CD4-positive, alpha-beta T cell treated with Interleukin-17A for 1 hour (primary cell): ENCODE measurements at places on chromosomes 6 and 20.

- DNase-seq = peak; percentile 80
These were observed 6.6 kb upstream of the WTAP start for GRCh38 chr6:159720708-159721107.

DNA sequence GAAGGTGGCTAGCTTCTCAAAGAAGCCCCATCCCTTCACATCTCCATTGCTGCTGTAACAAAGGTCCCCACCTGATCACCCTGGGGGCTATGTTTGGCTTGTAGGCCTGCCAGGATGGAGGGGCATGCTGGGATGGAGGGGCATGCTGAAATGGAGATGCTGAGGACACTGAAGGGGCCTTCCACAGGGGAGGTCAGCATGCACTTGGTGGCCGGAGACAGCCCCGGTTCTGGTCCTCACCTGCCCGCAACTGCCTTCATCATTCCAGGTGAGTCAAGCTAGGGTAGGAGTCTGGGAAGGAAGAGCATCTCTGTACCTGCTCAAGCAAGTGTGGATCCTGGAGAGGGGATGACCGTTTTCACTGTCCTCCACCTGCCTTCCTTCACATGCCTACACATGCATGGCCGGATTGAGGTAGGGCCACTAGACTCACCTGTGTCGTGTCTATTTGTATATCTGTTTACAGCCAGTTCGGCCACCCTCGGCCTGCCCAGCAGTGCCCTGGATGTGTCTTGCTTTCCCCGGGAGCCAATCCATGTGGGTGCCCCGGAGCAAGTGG is 6.0 kb downstream of the L3MBTL1 start:
- DNase-seq = no peak

GRCh38 chr6:298233-299103 is 6.2 kb downstream of the DUSP22 start:
- DNase-seq = peak; percentile 18

DNA sequence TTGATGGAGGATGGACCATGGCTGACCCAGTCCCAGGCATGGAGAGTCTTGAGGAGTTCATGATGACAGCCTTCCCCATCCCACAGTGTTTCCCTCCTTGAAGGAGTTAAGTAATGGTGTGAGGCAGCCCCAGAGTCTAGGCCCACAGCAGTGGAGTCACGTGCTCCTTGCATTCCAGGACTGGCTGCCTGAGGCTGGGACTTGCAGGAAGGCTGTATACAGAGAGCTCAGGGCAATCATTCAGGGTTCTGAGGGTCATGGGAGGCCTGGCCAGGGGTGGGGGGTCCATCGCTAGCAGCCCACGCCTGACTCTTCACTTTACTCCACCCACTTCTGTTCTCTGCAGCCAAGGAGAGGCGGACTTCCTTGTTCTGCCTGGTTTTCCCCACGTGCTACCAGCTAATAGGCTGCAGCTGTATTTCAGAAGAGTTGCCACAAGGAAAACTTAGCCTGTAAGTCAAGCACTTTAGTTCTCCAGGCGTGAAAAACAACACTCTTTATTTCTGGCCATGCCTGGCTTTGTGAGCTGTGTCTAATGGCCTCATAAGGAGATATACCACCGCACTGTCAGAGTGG is 272.5 kb downstream of the DHX35 start:
- no peak for DNase-seq

GRCh38 chr20:35695245-35695749 is 3.9 kb downstream of the NFS1 start:
- no peak for DNase-seq

DNA sequence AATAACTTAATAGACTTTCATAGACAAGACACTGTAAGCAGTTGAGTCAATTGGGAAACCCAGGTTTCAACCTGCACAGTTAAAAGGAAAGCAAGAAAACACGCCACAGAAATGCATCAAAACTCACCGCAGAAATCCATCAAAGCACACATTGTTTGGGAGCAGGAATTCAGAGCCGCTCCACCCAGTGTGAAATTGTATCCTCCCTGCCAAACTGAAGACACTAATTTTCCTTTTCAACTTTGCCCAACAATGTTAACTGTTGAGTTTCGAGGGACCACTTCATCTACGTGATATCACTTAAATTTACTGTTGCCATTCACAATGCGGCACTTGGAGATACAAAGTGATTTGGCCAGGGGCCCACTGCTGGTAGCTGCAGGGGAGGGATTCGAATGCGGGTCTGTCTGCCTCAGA is 92.7 kb downstream of the DACT2 start:
- DNase-seq = no peak

- DNase-seq = no peak
These were observed 9.8 kb upstream of the SLC22A1 start for GRCh38 chr6:160111806-160112205.
